NCI-H2171 (cell line): ENCODE measurements at places on chromosomes 7 and 10.

DNA sequence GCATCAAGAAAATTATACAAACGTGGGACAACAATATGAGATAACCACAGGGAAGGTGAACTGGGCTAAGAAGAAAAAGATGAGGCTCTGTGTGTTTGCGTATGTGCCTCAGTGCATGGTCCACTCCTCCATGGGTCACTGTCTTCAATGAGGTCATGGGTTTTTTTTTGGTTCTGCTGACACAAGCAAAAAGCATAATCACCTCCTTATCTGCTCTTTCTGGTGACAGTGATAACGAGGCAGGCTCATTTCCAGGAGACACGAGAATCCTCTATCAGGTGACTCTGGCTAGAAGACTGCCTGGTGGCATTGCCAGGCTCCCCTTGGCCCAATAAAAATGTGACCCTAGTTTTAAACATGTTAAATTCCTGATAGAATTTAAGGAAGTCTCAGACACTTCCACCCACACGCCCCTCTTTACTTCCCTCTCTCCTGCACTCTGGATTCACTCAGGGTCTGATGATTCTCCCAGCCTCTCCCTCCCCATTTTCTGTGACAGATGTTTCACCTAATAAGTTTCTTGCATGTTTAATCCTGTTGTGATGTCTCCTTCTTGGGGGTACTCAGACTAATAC is 35.3 kb upstream of the CDCA7L start:
- no peak for DNase-seq

- no peak for DNase-seq
Measured at GRCh38 chr10:74175510-74176379, 24.7 kb downstream of the ADK start.

DNA sequence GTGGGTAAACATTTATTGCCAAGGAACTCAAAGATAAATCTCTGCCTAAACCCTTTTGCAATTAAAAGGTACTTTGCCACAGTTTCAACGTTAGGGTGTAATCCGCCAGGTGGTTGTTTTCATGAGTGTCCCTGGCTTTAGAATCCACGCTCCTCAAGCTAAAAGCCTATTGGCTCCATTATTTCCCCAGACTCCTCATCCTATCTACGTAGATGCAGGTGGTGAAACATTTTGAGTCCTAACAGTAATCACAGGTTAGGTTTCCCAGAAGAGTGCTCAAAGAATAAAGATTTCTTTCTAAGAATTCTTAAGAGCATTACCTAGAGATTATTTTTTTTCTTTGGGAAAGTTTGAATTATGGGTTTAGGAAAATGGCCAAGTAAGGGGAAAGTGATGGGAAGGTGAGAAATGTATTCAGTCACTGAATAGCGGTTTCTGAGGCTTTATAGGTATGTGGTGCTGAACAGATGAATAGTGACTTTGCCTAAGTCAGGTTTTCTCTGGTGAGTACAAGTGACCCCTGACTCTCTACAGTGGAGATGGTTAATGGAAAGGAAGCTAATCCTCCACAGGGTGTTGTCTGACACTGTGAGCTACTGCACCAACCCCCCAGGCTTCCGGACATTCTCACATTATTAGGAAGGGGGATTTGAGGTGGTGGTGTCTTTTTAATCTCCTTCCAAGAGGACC is 60.2 kb downstream of the NRP1 start:
- no peak for DNase-seq

GRCh38 chr7:131502810-131503508 is 53.5 kb downstream of the PODXL start:
- DNase-seq: no peak

DNA sequence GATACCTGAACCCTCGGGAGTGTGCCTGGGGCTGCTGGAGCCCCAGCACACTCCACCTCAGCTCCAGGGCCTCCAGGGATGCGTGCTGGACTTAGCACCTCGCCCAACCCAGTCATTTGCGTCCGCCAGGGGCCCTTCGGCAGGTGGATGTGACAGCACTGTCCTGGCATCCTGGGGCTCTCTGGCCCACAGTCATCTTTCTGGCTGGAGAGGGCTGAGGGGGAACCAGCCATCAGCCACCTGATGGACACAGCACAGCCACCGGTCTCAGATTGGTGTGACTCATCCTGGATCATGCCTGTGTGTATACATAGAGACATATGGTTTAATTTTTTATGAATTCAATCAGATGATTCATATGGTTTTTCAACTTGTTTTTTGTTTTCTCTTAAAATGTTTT is 11.1 kb downstream of the ZNF775 start:
- no peak for DNase-seq

- no peak for DNase-seq
Measured at GRCh38 chr7:95225301-95225700, 99.0 kb downstream of the PON1 start.

GRCh38 chr10:77403761-77404160 is 233.8 kb downstream of the KCNMA1 start:
- no peak for DNase-seq

DNA sequence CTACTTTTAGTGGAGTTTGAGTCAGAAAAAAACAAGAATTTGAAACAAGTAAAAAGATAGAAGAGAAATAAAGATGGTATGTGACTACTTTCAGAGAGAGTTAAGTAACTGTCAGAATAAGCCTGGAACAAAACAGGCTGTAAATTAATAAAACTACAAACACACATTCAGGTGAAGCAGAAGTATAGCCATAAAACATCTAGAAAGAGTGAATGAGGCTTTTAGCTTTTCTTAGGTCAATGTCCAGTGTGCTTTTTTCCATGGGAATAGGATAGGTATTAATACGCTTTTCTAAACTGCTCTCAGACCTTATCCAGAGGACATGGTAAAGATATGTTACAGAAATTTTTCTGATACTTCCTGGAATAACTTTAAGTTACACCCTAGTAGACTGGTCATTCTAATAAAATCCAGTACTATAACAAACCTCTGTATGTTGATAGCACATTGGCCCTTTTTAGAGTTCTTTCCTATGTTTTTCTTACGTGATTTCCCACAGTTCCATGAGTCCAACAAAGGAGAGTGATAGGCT is 23.3 kb downstream of the TMEM106B start:
- no peak for DNase-seq

- no peak for DNase-seq
Measured at GRCh38 chr7:151493083-151493482, 26.6 kb downstream of the RHEB start.

DNA sequence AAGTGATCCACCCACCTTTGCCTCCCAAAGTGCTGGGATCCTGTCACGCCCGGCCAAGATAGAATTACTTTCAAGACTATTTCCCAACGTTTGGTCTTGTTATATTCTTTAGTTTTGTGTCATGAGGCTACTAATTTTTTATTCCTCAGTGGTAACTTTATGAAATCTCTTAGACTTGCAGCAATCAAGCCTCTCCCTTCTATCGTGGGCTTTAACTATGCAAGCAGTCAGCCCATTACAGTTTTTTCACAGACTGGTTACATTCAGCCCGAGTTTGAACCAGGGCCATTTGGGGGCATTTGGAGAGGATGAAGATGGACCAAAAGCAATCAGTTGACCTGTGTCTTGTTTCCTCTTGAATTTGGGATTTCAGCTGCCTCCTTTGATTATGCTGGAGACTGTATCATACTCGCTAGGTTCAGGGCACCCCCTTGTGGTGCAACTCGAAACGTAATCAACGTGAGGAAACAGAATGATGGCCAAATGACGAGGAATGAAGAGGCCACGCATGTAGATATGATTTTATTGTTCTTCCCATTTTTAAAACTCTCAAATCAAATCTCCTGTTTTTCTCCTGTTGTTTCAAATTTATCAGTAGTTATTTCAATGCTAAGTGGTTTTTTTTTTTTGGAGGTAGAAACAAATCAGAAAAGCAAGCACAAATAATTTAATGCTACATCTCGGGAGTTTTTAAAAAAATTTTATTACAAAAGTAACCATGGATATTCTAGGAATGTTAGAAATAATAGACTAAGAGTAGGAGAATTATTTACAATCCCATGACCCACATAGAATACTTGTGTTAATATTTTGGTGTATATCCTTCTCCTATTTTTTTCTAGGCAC is 151.6 kb downstream of the KIAA1217 start:
- DNase-seq: peak; percentile 12

- no peak for DNase-seq
Measured at GRCh38 chr10:124734311-124735166, 9.6 kb downstream of the FAM53B start.

GRCh38 chr10:93123766-93124165 is 50.1 kb downstream of the CYP26A1 start:
- no peak for DNase-seq

DNA sequence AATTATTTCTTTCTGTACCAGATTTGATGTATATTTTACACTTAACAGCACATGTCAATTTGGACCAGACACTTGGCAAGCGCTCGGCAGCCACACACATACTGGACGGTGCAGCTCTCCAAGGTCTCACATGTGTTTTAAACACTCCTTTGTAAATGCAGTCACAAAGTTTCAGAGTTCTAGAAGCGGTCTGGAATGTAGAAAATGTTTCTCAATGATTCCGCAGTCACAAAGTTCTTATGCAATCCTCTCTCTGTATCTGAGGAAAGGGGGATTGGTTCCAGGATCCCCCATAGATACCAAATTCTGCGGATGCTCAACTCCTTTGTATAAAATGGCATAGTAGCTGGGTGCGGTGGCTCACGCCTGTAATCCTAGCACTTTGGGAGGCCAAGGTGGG is 253.0 kb upstream of the GRB10 start:
- DNase-seq: no peak

DNA sequence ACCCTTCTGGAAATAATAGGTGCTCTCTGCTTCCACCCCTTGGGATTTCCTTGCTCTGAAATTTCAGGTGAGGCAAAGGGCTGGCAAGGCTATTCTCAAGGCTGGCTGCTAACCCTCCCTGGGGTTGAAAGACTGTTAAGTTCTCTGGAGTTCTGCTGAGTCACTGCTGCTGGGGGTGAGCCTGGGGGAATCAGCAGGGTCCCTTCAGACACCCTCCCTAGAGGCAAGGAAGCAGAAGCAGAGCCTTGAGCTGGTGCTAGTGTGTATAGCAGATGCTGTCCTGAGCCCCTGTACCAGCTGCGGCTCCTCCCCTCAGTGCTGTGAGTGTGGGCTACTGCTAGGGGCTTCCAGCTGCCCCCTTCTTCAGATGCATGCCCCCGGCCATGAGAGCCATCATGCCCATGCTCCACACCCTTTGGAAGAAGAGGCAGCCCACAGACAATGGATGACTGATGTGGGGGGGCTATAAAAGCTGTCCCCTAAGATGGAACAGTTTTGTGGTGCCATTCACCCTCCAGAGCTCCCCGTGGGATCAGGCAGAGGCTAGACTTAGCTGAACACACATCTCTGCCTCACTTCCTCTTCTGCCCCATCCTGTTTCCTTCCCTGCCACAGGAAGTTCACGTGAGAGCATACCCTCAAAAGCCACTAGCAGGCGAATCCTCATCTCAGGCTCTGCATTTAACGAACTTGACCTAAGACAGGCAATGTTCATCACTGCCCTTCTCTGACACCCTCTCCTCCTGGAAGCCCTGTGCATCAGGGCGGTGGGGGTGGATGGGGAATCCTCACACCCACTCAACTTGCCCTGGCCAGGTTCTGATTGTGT is 91.8 kb downstream of the SH3PXD2A start:
- DNase-seq: peak; percentile 35

GRCh38 chr7:25318047-25318446 is 89.8 kb upstream of the NPVF start:
- no peak for DNase-seq

GRCh38 chr10:123068087-123068853 is 59.5 kb downstream of the ACADSB start:
- no peak for DNase-seq

DNA sequence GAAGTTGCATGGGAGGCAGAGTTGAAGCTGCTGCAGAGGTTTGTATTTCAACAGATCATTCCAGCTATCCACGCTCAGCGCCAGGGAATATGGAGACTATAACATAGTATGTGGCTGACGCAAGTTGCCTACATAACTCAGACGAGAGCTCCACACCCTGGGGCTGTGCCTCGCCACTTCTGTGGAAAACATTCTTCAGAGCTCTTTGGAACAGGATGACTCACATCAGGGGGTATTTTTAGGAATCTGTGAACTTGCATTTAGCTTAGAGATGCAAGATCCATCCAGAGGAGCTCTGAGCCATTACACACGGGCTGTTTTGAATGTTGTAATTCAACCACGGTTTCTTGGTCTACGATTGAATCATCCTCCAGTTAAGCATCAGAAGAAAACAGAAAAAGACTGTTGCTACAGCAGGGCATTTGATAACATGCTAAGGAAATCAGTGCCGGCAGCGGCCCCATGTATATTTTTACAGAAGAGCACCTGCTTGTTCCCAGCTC is 481.5 kb upstream of the AKR1E2 start:
- DNase-seq: no peak

DNA sequence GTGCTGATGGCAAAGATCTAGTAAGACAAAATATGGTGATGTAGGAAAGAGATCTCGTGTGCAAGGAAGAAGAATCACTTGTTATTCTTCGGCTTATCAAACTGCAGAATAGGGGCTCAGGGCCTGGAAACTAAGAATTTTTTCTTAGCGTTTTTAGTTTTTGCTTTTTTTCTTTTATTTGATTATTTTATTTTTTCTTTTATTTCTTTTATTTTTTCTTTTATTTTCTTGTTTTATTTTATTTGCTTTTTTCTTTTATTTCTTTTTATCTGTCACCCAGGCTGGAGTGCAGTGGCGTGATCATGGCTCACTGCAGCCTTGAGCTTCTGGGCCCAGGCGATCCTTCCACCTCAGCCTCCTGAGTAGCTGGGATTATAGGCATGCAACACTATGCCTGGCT is 70.0 kb downstream of the ATRNL1 start:
- no peak for DNase-seq

DNA sequence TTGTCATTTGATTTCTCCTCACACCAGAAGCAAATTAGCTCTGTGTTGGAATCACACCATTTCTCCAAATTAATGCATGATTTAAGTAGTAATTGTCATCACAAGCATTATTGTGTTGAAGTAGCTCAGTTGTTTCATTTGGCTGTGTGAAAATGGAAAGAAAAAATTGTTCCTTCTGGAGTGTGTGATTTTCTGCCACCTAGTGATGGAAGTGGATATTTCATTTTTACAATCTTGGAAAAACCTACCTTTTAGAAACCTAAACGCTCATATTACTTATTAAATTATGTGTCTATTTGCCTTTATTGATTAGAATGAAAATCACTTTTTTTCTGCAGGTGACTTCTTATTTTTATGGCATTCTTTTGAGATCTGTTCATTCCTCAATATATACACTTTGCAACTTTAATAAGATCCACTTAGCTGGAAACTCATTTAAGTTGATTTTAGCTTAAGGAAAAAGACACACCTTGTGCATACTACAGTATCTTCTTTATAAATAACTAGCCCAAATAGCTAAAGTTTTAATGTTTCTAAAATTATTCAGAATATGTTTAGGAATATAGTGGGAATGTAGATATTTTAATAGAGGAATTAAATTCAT is 50.0 kb downstream of the SRI start:
- peak; percentile 4 for DNase-seq

DNA sequence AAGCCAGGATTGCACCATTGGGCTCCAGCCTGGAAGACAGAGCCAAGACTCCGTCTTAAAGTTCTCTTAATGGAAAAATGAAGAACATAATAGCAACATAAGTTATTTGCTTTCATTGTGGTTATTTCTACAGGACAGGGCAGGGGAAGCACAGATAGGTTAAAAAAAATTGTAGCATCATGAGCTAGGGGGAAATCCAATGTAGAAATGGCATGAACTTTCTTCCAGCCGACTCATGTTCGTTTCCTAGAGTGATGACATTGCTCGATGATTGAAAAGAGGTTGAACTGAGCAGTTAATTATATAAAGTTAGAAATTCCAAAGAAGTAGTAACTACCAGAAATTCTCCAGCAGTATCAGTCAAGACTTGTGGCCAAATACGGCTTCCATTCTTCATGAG is 64.9 kb downstream of the DAGLB start:
- no peak for DNase-seq

GRCh38 chr7:119413314-119413805 is 859.6 kb upstream of the KCND2 start:
- DNase-seq: no peak

GRCh38 chr7:91814189-91814588 is 66.3 kb downstream of the MTERF1 start:
- no peak for DNase-seq
